ENCODE measurements at places on chromosomes 5 and 9.

DNA sequence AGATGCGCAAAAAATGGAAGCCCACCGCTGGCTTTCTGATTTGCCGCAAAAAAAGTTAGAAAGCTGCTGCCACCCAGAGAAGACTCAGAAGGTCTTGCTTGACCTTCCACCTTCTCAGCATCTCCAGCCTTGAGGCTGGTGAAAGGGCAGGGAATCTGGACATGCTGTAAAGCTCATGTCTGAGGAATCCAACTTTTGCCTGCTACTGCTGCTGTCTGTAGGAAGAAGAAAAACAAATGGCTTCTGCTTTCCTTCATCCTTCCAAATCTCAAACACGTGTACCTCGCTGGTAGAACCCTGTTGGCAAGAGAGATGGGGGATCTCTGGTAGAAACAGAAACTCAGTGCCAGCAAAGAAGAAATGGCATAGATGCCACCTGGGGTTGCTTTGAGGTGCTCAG lies 10.2 kb downstream of the TJP2 start:
- ATAC-seq = no peak

- ATAC-seq = peak; percentile 59
Measured at GRCh38 chr9:110546411-110546871, 33.1 kb downstream of the SVEP1 start.

DNA sequence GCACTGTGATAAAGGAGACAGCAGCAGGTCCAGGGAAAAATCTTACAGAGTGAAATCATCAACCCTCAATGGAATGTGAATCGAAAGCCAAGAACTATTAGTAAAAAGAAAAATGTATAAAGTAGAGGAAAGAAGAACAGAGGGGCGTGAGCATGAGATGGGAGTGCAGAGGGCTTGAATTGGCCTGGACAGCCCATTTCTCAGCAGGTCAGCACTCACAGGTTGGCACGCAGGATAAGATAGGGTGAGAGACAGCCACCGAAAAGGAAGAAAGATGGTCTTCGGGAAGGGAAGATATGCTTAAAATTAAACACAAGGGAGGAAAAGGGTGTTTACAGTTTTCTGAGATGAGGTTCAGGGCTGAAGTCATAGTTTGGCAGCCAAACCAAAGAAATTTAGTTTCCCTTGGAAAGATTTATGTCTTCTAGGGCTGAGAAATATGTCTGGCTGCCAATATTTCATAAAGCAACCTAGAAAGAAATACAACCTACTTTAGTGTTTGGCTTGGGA lies 524.7 kb downstream of the SPATA31D1 start:
- no peak for ATAC-seq

DNA sequence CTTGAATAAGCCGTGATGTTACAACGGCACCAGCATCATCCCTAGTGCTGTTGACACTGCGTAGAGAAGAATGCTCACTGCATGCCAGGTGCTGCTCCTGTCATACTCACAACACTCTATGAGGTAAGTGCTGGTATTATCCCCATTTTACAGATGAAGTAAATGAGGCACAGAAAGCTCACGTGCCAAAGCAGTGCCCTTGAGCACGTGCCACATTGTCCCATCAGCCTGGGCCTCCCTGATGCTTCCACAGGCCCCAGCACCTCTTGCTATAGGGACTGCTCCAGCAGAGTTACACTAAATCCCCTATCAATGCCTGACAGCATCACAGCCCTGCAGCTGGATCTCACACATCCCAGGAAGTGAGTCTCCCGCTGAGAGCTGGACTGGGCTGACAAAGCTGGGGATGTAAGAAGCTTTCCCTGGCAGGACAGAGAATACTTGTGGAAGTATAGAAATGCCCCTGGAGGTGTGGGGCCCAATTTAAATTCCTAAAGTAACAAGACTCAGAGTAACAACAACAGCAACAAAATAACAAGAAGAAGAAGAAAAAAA lies 216.1 kb downstream of the FSTL4 start:
- no peak for ATAC-seq

- no peak for ATAC-seq
Measured at GRCh38 chr9:110768886-110769285, 100.3 kb downstream of the MUSK start.

DNA sequence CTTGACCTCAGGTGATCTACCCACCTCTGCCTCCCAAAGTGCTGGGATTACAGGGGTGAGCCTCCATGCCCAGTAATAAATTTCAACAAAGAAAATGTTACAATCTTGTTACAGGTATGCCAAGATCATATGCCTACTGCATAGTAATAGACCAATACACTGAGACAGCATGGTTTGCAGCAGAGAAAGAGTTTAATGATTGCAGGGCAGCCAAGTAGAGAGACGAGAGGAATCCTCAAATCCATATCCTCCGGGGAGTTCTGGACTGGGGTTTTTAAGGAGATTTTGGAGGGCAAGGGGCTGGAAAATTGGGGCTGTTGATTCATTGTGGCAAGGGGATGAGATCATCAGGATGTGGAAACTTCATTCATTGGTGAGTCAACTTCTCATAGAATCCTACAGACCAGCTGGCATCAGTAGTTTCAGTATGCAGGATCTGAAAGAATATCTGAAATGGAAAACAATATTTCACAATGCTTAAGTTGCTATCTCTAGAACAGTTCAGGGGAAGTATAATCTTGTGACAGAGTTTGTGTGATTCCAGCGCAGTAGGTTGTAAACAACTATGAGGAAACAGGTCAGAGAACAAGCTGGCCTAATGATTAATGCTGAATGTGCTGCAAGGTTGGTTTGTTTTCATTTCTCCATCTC lies 14.8 kb upstream of the TUT7 start:
- ATAC-seq = peak; percentile 50

- no peak for ATAC-seq
Measured at GRCh38 chr5:133934822-133935666, 33.4 kb downstream of the C5orf15 start.

DNA sequence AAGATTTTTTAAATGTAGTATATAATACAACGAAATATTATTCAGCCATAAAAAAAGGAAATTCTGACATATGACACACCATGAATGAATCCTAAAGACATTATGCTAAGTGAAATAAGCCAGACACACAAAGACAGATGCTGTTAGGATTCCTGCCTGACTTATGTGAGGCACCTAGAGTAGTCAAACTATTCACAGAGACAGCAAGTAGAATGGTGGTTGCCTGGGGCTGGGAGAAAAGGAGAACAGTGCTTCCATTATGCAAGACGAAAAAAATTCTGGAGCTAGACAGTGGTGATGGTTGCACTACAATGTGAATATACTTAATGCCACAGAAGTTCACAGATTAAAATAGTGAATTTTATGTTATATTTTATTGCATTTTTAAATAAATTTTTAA lies 66.8 kb downstream of the SPOCK1 start:
- ATAC-seq = no peak

GRCh38 chr5:117590944-117591343 lies 1016.3 kb upstream of the SEMA6A start:
- ATAC-seq = no peak

- peak; percentile 29 for ATAC-seq
Measured at GRCh38 chr9:755454-756381, 85.8 kb upstream of the DMRT1 start.

- ATAC-seq = no peak
Measured at GRCh38 chr9:126490871-126491567, 122.7 kb upstream of the LMX1B start.

- no peak for ATAC-seq
Measured at GRCh38 chr5:150117945-150118560, 31.7 kb upstream of the CSF1R start.

GRCh38 chr5:60636001-60636400 lies 64.0 kb downstream of the DEPDC1B start:
- no peak for ATAC-seq

DNA sequence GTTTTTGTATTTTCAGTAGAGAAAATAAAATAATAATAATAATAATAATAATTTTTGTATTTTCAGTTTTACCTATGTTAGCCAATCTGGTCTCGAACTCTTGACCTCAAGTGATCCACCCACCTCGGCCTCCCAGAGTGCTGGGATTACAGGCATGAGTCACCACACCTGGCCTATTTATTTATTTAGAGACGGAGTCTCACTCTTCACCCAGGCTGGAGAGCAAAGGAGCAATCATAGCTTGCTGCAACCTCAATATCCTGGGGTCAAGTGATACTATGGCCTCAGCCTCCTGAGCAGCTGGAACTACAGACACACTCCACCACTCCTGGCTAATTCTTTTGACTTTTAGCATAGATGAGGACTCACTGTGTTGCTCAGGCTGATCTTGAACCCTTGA lies 167.5 kb downstream of the TLE1 start:
- no peak for ATAC-seq

DNA sequence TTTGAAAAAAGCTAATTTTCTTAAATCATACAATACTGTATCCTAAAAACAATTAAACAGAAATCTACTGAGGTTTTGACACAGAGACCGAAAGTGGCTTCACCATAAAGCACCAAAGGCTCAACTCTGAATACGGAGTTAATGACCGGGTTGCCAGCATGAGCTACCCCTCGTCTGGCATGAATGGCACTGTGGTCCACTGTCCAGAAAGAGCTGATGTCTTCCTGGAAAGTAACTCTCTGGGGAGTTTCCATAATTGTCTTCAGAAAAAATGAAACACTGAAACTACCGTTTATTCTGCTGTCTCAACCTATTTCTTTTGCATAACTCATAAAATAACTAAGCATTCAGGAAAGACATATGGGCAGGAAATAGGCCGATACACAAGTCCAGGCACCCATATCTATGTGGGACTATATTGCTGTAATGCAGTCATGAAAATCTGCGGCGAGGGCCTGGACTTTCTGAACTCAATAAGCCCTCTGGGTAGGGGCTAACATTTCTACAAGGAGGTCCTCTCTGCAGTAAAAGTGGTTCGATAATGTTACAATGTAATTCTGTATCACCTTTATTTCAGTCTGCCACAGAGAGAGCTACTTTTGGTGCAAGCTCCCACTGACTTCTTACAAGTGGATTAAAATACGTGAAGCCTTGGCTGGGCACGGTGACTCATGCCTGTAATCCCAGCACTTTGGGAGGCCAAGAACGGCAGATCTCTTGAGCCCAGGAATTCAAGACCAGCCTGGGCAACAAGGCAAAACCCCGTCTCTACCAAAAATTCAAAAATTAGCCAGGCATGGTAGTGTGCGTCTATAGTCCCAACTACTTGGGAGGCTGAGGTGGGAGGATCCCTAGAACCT lies 52.4 kb downstream of the ANKH start:
- ATAC-seq = no peak

Measured in gastroesophageal sphincter (tissue), 4 donors.